ENCODE measurements at places on chromosomes 3 and 15.
A peak's percentile ranks its signal among the peaks of the same experiment; 100 is the strongest.

DNA sequence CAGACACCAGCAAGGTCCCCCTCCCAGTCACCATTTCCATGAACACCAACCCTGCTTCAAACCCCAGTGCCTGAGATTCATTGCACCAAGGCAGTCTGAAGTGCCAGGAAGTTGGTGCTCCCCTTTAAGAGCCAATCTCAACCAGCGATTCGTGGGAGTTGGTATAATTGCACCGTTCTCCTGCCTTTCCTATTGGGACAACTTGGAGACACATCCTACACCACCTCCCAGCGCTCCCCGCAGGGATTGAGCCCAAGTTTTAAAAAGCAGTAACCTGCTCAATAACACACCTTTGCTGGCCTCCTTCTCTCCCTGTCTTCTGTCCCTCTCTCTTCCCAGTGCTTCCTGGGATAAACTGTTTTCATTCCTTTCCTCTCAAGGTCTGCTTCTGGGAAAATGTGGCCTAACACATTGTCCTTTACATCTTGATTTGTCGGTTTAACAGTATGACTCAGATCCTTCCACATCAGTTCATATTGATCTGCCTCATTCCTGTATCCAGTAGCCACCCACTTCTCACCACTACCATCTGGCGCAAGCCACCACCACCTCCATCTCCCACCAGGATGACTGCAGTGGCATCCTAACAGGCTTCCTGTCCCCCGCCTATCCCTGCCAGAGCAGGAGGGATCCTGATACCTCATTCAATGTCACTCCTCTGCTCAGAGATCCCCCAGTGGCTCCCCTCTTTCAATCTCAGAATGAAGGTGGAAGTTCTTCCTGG, 37.8 kb upstream of the HRH1 start:
- DNase-seq, result no peak

- peak; percentile 75 for DNase-seq
Measured at GRCh38 chr3:119145500-119146167, at the start of gene TEX55. TSS of gene TEX55 (plus strand) at chr3:119146165. CDS start at chr3:119146190, 25 bp downstream.

DNA sequence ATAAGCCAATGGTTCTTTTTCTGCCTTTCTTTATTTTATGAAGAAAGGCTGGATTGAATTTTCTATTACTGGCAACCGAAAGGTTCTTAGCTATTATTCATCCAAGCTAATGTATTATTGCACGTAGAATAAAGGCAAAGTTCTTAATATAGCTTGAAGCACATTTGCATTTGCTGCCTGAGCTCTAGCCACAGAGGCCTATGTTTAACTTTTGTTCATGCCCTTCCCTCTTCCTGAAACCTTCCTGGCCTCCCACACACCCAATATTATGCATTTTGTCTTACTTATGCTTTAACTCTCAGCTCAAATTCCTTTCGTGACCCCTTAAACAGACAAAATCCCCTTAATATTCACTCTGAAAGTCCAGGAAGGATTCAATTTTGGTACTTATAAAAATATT, 71.0 kb upstream of the ZNF280D start:
- no peak for DNase-seq

GRCh38 chr3:23830869-23831484, 25.2 kb downstream of the UBE2E1 start:
- no peak for DNase-seq

GRCh38 chr15:91908391-91908790, 54.9 kb downstream of the SLCO3A1 start:
- no peak for DNase-seq

DNA sequence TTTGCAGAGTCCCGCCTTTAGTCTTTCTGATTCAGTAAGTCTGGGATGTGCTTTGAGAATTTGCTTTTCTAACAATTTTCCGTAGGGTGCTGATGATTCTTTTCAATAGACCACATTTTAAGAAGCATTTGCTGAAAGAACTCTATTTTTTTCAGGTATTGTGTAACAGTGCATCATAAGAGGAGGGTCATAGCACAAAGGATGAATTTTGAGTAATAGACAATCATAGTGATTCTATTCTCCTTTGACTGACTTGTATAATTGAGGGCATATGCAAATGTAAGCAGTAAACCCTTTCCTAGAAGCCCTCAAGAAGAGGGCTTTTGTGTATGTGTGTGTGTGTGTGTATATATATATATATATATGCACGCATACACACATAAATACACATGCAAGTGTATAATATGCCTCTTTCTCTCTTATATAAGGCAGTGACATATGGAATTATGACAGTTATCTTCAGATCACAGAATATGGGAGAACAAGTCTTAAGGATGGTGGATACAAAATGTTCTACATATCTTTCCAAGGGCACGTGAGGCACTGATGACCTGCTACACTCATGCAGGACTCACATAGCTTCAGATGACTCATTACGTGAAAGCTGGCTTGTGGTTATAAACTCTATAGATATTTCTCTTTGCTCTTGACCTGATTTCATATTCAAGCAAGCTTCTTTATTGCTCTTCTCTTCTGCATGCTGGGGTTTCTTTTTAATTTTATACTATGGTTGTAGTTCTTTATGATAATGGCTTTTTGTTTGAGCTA, 6.5 kb upstream of the PLSCR1 start:
- DNase-seq, result no peak

- no peak for DNase-seq
Measured at GRCh38 chr3:76554707-76555106, 485.2 kb upstream of the ROBO2 start.

Data from DMS153 (cell line).